ENCODE measurements at places on chromosomes 11 and 22.

- no peak for DNase-seq
Measured at GRCh38 chr22:37219533-37219932, 7.3 kb upstream of the SSTR3 start.

DNA sequence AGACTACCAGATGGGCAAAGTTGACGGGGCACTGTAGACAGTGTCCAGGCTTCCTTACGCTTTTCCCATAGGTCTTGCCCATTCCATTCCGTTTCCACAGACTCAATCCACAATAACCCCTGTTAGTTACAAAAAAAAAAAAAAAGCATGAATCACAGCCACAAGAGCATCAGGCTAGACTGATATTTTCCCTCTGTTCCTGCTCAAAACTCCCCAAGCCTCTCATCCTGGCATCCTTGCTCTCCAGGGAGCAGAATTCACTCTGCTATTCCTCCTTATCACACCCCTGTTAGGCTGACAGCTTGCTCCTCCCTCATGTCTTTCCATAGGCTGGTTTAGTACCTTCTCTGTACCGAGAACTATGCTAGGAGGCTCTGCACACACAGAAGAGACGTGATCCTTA is 42.2 kb downstream of the TMEM123 start:
- DNase-seq = no peak

- peak; percentile 39 for DNase-seq
Measured at GRCh38 chr11:110133160-110133559, 40.0 kb downstream of the ZC3H12C start.

GRCh38 chr22:17266251-17266971 is 47.2 kb upstream of the ADA2 start:
- peak; percentile 77 for DNase-seq

DNA sequence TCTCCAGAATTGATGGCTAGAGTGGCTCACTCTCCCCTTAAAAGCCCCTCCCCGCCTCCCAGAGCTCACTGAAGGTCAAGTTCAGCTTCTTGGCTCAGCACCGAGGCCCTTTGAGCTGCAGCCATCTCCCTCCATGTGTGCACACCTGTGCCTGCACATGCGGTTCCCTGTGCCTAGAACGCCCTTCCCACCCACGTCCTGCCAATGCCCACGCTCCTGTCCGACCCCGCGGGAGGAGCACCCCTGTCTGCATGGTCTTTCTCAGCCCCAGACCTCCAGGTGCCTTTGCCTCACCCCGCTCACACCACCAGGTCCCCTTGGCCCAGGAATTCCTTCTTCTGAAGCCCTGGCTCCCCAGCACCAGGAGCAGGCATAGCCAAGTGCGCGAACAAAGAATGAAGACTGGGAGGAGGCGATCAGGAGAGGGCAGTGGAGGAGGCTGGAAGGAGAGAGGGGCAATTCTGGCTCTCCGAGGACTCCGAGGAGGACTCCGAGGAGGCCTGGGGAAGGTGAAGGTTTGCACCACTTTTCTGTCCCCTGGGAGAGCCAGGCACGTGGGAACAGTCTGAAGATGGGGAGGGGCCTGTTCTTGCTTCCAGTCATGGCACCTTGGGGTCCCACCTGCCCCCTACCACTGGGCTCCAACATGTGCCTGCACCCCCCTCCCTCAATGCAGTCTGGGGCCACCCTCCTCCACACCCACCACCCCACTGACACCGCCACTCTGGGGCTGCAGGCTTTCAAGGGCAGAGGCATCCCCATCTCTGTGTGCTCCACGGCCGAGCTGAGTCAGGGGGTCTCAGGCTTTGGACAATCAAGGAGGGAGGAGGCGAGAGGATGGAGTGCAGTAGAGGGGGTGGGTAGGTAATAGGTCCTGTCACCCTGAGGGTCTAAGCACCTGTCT is 17.7 kb downstream of the IGF2 start:
- DNase-seq = no peak

GRCh38 chr22:22865311-22866072 is 22.1 kb upstream of the IGLL5 start:
- no peak for DNase-seq

DNA sequence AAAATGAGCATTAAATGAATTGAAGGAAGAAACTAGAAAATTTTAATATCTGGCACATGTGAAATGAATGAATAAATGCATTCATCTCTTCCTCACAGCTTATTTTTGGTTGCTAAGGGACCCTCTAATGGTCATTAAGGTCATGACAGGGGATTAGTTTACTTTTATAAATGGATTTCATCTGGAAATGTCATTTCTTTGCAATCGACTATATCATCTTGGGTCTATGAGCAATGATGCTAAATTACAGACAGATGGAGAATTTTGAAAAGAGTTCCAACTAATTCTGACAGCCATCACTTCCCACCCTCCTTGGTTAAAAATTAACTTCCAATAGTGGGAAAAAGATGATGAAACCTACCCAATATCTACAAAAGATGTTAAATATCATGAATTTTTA is 98.0 kb downstream of the KIF18A start:
- no peak for DNase-seq

GRCh38 chr11:67647471-67647870 is 3.1 kb downstream of the ACY3 start:
- DNase-seq = no peak

GRCh38 chr11:75103380-75104026 is 6.8 kb upstream of the OR2AT4 start:
- no peak for DNase-seq

DNA sequence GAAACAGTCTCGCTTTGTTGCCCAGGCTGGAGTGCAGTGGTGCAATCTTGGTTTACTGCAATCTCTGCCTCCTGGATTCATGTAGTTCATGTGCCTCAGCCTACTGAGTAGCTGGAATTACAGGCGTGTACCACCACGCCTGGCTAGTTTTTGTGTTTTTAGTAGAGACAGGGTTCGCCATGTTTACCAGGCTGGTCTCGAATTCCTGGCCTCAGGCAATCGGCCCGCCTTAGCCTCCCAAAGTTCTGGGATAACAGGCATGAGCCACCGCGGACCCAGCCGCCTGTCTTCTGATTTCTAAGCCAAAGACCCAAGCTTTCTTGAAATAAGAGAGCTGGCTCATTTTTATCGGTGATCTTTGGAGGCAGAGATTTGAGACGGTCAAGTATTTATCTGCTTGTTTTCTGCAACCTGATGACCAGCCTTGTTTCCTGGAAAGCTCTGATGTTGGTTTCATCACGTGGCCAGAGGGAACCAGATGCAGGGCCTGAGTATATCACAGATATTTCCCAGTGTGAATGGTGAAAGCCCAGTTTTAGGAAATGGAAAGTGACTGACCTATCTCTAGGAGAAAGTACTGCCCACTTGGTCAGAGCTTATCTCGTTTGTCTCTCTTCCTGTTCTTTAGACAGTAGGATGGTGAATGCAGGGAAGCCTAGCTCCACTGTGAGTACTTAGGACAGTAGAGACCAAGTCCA is 5.7 kb upstream of the SIDT2 start:
- DNase-seq = no peak

DNA sequence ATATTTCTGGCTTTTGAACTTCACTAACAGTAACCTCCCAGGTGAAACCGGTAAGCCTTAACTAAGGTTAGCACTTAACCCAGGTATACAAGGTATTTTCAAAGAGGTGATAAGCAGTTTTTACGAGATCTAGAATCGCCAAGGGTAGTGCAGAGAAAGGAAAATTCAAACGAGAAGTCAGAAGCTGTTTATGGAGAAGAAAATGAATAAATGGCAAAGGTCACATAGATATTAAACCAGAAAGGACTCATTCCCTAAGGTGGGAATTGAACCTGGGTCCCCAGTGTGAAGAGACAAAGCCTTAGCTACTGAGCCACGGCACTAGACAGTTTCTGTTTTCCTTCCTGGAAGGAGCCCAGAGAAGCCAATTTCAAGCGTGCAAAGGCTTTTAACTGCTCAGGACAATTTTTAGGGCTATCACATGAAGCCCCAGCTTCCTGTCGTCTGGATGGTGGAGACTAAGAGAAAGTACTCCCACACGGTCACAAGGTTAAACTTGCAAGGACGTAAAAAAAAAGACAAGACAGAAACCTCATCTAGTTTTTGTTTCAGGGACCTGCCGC is 5.7 kb upstream of the C1QTNF6 start:
- no peak for DNase-seq

DNA sequence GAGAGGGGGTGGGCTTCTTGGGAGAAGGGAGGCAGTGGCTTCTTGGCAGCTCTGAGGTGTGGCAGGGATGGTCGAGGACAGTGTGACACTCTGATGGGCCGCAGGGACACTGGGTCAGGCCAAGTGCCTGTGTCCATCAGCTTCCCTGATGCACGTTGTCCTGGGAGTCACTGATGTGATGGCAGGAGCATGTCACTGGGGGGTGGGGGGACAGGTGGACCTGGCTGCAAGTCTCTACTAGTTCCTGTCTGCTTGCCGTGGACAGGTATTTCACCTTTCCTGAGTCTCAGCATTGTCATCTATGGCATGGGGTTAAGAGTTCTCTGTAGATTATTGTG is 592.9 kb downstream of the TBC1D22A start:
- no peak for DNase-seq

DNA sequence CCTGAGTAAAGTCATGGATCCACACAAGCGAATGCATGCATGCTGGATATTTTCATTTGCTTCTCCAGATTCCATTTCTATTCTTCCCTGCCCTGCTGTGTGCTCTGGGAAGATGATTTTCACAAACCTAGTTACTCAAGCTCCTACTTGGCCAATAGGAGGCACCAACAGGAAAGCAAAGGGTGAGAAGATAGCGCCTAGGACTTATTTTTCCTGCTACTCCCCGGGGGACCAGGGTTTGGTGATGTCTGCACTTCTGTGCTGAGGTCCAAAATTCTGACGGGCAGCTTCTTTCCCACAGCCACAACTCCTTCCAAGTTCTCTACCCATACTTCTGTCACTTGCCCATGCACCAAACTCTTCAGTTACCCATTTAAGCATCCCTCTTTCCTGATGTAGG is 509.3 kb upstream of the TENM4 start:
- DNase-seq = no peak

DNA sequence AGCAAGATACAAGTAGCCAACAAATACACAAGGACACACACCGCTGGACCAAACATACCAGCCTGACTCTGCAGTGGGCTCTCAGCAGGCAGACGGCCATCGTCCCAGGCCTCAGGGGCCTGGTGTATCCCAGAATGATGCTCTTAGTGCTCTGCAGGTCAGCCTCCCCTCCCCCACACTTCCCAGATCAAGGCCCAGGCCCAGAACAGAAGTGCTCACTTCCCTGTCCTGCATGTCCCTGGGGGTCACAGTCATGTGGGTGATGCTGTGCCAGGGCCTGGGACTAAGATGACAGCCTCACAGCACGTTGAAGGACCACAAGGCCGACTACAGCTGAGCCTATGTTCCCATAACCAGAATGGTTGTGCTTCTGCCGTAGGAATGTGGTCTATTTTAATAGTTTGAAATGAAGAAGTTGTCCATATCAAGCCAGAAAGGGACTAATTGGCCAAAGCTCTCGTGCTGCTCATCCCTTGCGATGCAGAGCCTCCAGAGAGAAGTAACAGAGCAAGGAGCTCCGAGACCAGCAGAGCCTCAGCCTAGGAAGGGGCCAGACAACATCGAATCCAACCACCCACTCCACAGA is 48.6 kb downstream of the GAB4 start:
- no peak for DNase-seq

DNA sequence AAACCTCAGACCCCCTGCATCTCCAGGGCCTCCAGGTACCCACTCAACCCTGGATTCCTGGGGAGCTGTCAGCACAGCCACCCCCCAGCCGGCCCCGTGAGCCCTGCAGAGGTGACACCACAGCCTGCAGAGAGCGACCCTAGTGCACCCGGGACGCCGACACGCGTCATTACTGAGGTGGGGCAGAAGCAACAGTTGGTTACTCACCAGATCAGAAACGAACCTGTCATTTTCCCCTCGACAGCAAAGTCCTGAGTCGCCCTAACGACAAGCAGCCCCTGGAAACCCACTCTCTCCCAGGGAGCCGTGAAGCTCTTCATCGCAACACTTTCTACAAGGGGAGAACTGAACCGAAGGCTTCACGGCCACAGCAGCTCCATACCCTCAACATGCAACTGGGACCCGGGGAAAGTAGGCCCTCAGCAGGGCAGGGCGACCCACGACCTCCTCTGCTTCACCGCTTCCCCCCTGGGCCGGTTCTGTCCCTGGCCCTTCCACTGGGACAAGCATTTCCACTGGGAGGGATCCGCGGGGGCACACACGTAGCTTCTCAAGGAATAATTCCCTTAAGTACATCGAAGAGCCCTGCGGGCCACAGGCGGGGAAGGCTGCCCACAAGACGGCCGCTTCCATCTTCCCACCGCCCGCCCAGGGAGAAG is 1.6 kb downstream of the BRD1 start:
- no peak for DNase-seq

DNA sequence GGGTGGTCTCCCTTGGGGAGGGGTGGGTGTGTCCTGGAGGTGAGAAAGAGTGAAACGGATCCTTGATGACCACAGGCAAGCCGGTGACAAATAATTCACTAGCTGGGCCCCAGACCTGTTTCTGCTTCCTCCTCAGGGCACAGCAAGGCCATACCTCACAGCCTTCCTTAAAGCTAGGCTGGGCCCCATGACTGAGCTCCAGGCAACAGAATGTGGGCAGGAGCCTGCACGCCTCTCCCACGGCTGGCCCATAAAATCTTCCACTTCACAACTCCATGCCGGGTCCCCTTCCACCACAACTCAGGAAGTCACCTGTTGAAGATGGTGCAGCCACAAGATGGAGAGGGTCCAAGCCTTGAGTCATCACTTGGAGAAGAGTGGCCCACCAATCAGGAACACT is 23.9 kb downstream of the SLC22A12 start:
- no peak for DNase-seq

DNA sequence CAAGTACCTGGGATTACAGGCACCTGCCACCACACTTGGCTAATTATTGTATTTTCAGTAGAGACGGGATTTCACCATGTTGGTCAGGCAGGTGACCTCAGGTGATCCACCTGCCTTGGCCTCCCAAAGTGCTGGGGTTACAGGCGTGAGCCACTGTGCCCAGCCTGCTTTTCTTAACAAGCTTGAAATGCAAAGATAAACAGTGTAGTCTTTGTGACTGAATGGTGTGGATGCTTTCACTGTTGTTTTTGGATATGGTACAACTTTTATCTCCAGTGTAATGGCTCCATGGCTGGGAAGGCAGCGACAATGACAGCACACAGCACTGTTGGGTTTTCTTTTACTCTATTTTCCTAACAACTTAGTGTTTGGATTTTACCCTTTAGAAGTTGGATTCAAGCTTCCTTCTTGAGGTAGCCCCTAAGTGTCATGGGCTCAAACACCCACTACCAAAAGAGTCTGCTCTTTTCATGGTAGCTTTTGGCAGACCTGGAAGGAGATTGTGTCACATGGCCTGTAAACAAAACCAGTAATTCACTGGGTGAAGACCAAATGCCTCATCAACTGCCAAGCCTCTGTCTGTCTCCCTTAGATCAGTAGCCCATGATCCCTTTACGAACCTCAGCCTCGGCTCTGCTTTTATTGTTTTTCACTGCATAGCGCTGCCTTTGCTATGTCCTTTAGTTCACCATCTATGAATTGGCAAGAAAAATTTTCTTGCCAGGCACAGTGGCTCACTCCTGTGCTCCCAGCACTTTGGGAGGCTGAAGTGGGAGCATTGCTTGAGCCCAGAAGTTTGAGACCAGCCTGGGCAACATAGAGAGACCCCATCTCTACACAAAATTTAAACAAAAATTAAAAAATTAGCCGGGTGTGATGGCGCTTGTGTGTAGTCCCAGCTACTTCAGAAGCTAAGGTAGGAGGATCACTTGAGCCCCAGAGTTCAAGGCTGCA is 6.4 kb downstream of the VPS51 start:
- no peak for DNase-seq

GRCh38 chr11:23314162-23314561 is 453.9 kb upstream of the CCDC179 start:
- no peak for DNase-seq

- no peak for DNase-seq
Measured at GRCh38 chr11:118643142-118643994, 36.0 kb downstream of the PHLDB1 start.

GRCh38 chr11:123255909-123256308 is 60.9 kb upstream of the CLMP start:
- peak; percentile 11 for DNase-seq
